RPMI7951 (cell line): ENCODE measurements at places on chromosomes 6 and 20.
A peak's percentile ranks its signal among the peaks of the same experiment; 100 is the strongest.

GRCh38 chr6:16205377-16206144 is 32.8 kb upstream of the GMPR start:
- peak; percentile 100 for DNase-seq

- no peak for DNase-seq
These were observed 2.7 kb downstream of the HIVEP2 start for GRCh38 chr6:142942238-142942637.

DNA sequence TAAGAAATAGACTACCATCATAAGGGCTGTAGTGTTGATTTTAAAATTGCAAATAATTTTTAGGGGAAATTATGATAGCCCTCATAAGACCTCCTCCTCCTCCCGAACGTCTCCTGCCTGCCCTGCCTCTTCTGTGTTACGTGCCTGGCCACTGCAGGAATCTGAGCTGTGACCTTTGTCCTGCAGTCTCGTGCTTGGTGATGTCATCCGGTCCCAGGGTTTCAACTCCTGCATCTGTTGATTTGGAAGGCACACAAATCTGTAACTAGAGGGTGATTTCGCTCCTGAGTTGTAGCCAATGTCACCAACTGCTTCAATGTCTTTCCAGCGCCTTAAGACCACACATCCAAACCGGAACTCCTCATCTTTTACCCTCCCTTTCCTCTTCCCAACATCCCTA is 163.2 kb downstream of the AIG1 start:
- DNase-seq, result peak; percentile 36

GRCh38 chr6:138517635-138518034 is 18.3 kb upstream of the NHSL1 start:
- peak; percentile 55 for DNase-seq

DNA sequence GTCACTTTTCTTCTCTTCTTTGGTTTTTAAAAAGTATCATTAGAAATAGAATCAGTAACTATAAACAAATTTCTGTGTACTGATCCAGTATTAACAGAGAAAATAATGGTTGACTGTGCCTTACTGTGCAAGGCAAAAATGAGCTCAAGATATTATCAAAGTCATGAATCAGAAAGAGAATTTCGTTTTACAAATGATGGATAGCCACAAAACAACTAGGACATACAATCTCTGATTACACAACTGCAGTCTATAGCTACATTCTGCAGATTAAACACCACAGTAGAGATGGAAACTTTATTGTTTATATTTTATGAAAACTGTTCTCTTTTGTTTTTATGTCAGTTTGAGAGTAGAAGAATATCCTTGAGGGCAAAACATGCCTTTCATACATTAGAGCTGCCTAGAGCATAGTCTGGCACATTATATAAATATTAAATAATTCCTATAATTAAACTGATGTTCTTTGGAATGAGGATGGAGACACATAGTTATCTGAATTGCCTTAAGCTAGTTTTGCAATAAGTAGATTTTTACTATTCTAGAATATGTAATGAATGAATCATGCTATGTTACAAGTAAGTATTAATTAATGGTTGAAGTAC is 333.1 kb downstream of the LAMA2 start:
- no peak for DNase-seq

GRCh38 chr6:137787016-137787415 is 80.0 kb upstream of the TNFAIP3 start:
- DNase-seq, result no peak

DNA sequence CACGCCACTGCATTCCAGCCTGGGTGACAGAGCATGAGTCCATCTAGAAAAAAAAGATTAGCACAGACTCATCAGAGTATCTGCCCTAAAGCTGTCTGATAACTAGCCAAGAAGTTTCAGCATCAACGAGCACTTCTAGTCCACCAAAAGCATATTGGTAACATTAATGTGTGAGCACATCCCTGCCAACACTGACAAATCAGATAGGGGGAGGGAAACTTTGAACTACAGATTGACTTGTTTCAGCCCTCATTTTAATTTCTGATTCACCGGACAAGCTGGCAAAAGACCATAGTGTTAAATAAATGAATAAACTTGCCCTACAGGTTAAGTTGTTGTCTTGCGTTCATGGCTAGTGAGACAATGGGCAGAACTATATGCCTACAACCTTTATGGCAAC is 7.7 kb upstream of the SEC63 start:
- DNase-seq, result peak; percentile 89

GRCh38 chr20:35953387-35954199 is 709 bp downstream of the SCAND1 start:
- peak; percentile 65 for DNase-seq

- peak; percentile 30 for DNase-seq
These were observed 90.7 kb upstream of the BACH2 start for GRCh38 chr6:90387383-90387775.

GRCh38 chr6:124968401-124968800 is 6.2 kb downstream of the RNF217 start:
- DNase-seq, result peak; percentile 52

DNA sequence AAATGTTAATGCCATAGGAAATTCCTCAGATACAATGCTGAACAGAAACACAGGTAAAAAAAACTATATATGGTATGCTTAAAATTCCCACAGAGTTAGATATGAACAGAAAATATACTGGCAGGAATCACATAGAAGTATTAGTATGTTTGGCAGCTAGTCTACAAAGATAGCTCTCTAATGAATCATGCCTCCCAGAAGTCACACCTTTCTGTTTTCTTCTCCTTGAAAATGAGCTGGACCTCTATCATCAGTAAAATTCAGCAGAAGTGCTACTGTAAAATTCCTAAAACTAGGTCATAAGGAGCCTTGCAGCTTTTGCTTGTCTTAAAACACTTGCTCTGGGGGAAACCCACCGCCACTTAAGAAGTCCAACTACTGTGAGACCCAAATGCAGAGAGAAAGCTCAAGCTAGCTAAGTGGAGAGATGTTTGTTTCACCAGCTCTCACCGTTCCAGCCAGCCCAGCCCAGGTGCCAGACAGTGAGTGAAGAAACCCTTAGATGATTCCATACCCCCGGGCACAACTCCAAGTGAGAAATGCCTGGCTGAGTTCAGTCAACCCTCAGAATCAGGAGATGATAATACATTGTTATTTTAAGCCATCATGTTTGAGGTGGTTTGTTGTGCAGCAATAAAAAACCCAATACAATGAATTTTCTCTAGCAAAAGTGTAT is 43.0 kb downstream of the TSPYL4 start:
- peak; percentile 73 for DNase-seq

DNA sequence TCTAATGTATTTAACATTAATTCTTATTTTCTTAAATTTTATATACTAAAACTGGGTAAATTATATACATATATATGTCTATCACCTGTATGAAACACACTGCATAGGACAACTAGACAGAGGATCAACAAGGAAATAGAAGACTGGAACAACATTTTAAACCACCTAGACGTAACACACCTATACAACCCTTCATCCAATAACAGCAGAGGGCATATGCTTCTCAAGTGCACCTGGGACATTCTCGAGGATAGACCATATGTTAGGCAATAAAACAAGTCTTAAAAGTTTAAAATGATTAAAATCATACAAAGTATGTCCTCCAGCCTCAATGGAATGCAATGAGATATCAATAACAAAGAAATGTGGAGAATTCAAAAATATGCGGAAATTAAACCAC is 45.2 kb downstream of the RPP40 start:
- DNase-seq, result no peak

DNA sequence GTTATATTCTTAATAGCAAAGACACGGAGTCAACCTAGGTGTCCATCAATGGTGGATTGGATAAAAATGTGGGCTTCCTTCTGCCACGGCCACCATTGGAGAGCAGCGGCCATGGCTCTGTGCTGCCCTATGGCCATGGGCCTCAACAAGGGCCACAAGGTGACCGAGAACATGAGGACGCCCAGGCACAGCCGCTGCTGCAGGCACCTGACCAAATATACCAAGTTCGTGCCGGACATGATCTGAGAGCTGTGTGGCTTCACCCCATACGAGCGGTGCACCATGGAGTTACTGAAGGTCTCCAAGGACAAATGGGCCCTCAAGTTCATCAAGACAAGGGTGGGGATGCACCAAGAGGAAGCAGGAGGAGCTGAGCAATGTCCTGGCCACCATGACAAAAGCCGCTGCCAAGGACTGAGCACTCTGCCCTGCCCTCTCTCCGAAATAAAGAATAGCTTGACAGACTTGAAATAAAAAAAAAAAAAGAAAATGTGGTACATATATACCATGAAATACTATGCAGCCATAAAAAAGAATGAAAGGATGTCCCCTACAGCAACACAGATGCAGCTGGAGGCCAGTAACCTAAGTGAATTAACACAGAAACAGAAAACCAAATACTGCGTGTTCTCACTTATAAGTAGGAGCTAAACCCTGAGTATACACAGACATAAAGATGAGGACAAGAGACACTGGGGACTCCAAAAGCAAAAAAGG is 81.0 kb downstream of the FKBP5 start:
- DNase-seq, result no peak

DNA sequence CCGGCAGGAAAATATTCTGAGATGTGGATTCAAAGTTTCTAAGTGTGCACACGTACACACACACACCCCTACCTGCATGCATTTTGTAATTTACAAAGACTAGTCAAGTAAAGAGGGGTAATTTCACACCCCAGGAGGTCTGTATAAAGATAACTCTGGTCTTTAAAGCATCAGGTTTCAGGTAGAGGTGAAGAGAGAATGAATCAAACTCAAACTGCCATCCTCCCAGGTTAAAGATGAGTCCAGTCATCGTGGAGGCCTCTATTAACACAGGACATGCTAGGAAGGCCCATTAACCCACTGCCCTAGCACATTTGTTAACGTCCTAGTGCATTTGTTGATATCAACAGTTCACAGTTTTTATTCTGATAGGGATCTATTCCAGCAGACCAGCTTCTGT is 3.5 kb upstream of the HLA-DRA start:
- DNase-seq, result no peak
